ENCODE measurements at places on chromosomes 11 and 22.
A peak's percentile ranks its signal among the peaks of the same experiment; 100 is the strongest.

DNA sequence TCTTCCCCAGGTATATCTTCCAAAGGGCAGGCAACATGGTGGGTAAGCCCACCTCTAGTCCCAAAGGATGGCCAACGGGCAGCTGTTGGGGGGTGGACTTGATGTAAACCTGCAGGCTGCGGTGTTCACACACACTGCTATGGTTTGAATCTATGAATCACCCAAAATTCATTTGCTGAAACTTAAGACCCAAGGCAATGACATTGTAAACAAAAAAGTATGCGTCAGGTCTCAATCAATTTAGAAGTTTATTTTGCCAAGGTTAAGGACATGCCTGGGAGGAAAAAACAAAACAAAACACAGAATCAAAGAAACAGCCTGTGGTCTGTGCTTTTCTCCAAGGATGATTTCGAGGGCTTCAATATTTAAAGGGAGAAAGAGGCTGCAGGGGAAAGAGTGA, 18.3 kb downstream of the RCN1 start:
- no peak for DNase-seq

GRCh38 chr11:62553080-62553838, 6.7 kb upstream of the AHNAK start:
- DNase-seq = peak; percentile 84

- DNase-seq = peak; percentile 50
These were observed 27.8 kb downstream of the RELT start for GRCh38 chr11:73404048-73404447.

DNA sequence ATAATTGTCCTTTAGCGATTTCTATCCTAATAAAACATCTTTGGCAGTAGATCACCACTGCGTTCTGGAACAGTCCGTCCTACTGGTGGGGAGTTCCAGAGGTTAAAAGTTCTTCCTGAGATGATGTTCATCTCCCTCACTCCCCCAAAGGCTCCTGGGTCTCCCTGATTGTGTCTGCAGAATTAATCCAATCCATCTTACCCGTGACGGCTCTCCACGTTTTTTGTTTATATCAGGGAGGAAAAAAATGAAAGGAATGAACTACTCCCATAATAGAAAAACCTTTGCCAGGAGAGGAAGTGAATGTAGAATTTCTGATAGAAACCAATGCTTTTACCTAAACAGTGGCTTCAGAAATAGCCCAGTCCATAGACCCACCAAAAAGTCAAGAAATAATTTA, 81.6 kb downstream of the LARGE1 start:
- DNase-seq = no peak

GRCh38 chr11:75422248-75423231, 10.5 kb downstream of the KLHL35 start:
- DNase-seq = no peak

DNA sequence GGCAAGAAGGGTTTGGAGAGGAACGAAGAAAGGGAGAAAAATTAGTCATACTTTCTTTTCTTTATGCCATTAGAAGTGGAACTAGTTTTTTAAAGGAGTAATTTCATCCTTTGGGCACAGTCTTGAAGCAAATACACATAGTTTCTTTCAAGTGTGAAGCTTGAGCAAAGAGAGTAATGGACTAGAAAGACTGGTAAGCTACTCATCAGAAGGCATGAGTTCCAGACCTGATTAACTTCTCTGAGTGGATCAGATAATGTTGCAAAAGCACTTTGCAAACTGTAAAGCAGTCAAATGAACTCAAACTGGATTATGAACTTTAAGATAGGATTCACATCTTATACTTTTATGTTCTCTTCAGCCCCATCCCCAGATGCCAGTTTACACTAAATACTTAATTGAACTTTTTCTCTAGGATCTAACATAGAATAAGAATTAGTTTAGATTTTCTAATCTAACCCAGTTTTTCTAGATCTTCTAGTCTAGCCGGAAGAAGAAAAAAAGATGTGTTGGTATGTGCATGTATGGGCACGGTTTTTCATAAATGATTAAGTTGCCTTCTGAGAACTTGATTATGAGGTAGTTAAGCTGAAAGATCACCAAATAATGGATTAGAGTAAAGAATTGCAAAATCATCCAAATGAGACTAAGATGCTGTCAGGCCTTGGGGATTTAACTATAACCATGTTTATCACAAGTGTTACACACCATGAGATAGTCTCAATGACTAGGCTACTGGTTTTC, 2.5 kb downstream of the DDIAS start:
- no peak for DNase-seq

DNA sequence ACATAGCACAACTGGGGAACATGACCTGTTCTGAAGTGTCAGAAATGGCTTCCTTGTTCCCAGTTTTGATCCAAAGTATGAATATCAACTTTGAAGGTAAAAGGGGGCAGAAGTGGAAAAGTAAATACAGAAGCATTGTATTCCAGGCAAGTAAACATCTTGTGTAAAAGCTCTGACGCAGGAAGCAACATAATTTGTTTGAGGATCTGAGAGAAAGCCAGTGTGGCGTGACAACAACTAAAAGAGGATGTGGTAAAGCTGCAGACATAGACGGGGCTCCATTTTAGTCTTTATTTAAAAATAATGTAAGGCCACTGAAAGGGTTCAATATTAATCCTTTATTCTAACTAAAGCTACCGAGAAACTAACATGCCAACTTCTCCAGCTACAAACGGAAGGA, 310.2 kb downstream of the DLG2 start:
- peak; percentile 34 for DNase-seq

DNA sequence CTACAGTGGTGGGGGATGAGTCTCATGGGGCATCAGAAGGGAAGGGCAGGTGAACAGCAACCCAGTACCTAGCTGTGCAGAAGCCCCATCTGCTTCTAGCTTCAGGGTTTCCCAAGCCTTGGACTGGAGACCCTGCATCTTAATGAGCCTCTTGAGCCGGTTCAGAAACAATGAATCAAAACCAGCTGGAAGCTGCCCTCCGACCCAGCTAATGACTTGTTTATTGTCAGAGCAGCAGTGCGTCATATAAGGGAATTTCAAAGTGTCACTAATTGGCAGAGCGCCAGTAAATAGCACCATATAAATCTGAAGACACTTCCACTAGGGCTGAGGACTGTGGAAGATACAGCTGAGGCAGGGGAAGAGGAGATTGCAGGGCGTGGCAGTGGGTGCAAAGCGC, 57.5 kb downstream of the RPUSD4 start:
- no peak for DNase-seq

DNA sequence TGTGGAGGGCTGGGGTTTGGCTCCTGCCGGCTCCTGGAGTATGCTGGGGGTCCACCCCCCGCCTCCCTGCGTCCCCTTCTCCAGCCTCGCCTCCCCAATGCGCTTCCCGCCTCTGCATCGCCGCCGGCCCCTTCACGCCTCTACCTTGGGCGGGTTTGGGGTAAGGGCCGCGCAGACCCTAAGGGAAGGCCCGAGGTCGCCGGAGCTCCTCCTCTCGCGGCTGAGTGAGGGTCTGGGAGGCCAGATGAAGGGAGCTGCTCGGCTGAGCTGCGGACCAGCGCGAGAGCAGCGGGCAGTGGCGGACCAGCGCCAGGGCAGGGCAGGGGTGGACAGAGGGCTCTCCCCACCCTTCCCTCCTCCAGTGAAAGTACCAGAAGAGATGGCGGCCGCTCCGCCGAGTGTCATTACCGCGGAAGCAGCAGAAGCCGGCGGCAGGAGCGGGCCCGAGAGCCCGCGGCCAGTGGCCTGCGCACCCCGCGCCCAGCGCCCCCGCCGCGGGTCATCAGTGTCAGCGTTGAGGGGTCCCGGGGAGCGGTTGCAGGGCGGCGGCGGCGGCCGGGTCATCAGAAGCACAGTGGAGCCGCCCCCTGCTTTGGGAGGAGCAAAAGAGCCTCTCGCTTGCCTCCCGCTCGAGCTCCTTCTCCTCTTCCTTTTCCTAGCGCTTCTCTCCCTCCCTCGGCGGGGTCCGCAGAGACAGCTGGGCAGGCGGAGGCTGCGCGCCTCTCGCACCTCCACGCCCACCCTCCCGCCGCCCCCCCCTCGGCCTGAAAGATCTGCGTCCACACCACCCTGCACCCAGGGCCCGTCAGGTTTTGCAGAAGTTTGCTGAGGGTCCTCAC, 255.6 kb upstream of the CADM1 start:
- peak; percentile 1 for DNase-seq

GRCh38 chr11:16982256-16982671, 31.9 kb downstream of the PLEKHA7 start:
- no peak for DNase-seq

DNA sequence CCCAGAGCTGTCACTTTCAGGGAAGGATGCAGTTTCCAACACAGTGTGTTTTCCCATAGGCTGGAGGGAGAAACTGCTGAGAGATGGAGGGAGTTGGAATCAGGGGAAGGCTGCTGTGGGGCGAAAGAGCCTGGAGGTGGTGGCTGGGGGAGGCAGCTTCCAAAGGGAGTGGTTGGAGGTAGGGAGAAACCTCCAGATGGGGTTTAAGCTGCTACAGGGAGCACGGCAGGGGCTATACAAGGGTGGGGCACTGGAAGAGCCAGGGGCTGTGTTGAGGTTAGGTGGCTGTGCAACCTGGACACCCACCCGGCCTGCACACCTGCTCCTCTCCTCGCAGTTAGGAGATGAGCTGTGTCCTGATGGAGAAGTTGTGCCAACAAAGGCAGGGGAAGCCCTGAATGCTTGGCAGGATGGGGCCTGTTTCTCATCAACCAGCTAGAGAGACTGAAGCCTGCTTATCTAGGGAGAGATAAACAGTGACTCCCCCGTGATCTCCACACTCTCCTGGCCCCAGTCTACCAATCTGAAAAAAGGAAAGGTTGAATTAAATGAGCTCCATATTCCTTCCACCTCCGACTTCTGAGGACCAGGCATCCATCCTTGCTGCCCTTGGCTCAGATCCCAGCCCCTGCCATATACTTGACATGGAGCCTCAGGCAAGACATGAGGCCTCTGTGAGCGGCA, 3.6 kb upstream of the SLCO2B1 start:
- no peak for DNase-seq

DNA sequence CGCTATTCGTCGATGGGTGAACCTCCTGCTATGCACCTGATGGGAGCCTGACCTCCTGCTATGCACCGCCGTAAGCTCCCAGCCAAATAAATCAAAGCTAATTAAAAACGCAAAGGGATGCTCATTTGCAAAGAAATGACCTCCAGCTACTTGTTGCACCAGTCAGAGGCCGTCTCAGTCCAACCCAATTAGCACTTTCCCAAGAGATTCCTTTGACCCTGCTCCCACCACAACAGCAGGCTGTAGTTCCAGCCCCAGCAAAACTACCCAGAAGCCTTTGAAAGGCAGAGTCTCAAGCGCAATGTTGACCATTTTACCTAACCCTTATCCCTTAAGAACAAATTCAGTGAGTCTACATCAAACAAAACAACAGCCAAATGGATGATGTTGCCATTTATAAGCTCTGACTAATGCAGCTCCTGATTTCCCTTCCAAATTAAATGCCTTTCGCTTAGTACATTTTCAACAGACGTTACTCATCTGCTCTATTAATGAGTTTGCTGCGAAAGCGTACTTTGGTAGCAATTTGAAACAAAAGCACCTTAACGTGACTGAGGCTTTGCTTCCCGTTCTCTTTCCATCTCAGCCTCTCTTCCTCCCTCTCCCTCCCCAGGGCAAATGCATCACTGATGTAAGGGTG, 17.2 kb upstream of the BSX start:
- DNase-seq = no peak

- peak; percentile 30 for DNase-seq
These were observed 2.3 kb downstream of the PCF11 start for GRCh38 chr11:83158965-83159901.

DNA sequence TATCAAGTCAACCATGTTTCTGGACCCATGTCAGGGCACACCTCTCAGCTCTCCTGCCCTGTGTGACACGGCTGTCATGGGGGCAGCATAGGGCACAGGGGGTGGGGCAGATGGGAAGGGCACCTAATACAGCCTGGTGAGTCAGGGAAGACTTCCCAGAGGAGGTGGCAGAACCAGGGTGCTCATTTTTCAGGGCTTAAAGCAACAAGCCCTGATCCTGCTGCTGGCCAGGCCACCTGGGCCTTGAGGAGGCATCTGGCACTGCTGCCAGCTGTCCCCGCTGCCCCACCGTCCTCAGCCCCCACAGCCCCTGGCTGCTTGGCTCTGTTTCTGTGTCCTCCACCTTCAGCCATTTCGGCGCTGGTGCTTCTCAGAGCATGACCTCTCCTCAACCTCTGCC, 4.4 kb downstream of the MAP3K11 start:
- no peak for DNase-seq

- no peak for DNase-seq
These were observed 10.5 kb downstream of the AP2A2 start for GRCh38 chr11:936199-936598.

GRCh38 chr11:36069576-36070212, 125.8 kb downstream of the LDLRAD3 start:
- DNase-seq = no peak

- no peak for DNase-seq
These were observed 5.7 kb downstream of the DNAL4 start for GRCh38 chr22:38788021-38788816.

DNA sequence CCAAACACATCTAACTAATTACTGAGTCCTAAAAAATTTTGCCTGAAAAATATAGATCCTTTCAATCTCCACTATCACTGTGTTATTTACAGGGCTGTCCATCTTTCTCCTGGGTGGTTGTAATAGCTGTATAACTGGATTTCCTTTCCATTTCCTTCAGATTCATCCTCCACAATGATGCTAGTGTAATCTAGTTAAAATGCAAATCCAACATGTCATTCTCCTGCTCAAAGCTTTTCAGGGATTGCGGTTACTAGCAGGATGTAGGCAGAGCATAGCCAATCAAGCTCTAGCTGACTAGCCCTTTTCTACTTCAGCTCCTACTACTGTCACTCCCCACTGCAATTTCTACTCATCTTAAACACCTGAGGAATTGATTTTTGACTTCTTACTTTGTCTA, 283.0 kb downstream of the RAB38 start:
- DNase-seq = no peak

GRCh38 chr11:95100191-95100648, 10.6 kb downstream of the ENDOD1 start:
- DNase-seq = no peak

DNA sequence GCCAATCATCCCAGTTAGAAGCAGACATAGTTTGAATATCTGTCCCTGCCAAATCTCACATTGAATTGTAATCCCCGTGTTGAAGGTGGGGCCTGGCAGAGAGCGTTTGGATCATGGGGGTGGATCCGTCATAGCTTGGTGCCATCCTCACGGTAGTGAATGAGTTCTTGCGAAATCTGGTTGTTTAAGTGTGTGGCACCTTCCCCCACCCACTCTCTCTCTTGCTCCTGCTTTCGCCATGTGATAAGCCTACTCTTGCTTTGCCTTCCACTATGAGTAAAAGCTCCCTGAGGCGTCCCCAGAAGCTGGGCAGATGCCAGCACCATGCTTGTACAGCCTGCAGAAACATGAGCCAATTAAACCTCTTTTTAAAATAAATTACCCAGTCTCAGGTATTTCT, 5.0 kb upstream of the CCDC81 start:
- DNase-seq = no peak

Data from CD4-positive, alpha-beta T cell treated with Interleukin-1 beta for 1 hour (primary cell).